ENCODE measurements at places on chromosomes 6 and 20.
A peak's percentile ranks its signal among the peaks of the same experiment; 100 is the strongest.

- no peak for DNase-seq
These were observed 109.9 kb downstream of the MAP3K4 start for GRCh38 chr6:161101517-161101916.

GRCh38 chr6:83221889-83222479, 28.8 kb downstream of the RWDD2A start:
- no peak for DNase-seq

DNA sequence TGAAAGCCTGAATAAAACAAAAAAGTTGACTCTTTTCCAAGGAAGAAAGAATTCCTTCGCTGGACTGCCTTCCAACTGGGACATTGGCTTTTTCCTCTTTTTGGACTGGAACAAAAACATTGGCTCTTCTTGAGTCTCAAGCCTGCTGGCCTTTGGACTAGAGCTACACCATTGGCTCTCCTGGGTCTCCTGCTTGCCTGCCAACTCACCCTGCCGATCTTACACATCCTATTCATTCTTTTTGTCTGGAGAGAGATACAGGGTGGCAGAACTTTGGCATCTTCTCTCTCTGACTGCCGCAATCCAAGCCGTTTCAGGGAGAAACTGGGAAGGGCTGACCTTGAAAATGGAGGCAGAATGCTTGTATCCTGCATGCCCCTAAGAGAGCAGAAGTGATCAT, 20.2 kb downstream of the DDO start:
- no peak for DNase-seq

DNA sequence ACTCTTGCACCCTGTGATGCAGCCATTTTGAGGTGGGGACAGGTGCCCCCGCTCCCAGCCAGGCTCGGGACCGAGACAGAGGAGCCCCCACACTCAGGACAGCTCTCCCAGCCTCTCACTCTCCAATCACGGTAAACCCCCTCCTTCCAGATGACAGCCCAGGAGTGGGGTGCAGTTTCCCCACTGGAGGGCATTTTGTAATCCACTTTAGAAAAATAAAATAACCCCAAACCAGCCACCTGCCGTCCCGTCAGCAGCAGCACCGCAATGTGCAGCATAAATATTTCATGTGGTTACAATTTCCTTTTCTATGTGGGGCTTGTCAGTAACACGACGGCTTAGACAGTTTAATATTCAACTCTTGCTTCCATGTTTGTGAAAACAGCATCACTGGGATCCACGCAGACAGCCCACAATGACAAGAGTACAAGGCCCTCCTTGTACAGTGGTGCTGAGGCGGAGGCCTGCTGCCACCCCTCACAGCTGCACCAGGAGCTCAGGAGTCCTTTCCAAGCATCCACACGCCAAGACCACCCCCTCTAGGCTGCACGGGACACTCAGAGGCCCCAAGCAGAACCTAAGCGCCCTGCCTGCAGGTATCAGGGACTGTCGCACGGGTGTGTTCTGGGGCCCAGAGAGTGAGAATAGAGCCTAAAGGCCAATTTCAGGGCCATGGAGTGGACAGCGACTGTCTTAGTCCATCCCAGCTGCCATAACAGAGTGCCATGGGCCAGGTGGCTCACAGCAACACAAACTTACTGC, 116.7 kb downstream of the JPH2 start:
- DNase-seq: peak; percentile 15

GRCh38 chr6:134097114-134097707, 44.8 kb upstream of the SLC2A12 start:
- peak; percentile 65 for DNase-seq

GRCh38 chr6:16681260-16681873, 79.9 kb downstream of the ATXN1 start:
- no peak for DNase-seq

DNA sequence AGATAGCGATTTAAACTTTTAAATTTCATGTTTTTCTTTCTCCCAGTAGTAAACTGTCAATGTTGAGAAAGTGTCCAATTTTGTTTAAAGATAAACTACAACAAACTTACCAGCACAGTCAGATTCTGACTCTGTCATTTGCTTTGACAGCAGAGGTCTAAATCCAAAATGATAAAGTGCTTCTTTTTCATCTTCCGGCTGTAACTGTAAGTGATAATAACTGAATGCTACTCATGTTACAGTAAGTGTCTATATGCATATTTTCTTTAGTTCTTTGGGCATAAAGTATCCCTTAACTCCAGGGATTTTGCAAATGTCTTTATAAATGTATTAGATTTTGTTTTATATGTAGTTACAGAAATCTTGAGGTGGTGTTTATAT, 610.4 kb downstream of the RFPL4B start:
- no peak for DNase-seq

DNA sequence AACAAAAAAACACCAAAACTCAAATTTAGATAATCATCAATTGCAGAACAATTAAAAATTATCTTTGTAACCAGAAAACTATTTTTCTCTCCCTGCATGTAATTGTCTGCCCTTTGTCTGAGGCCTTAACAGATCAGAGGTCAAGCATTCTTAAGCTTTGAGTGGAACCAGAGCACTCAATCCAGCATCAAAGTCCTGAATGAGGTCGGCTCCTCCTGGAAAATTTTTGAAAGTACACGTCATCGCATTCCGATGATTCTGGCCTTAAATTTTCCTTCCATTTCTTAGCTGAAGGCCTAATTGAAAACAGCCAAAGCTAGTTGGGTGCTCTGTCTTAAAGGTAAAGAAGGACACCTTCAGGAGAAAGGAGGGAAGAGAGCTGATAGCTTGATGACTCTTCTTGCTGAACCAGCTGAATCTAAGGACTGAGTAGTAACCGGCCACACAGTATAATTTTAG, 510.2 kb upstream of the SULF2 start:
- DNase-seq: no peak

- no peak for DNase-seq
These were observed 458.7 kb downstream of the BMP2 start for GRCh38 chr20:7226156-7226555.

- no peak for DNase-seq
These were observed 69.6 kb upstream of the HDGFL1 start for GRCh38 chr6:22499815-22500214.

DNA sequence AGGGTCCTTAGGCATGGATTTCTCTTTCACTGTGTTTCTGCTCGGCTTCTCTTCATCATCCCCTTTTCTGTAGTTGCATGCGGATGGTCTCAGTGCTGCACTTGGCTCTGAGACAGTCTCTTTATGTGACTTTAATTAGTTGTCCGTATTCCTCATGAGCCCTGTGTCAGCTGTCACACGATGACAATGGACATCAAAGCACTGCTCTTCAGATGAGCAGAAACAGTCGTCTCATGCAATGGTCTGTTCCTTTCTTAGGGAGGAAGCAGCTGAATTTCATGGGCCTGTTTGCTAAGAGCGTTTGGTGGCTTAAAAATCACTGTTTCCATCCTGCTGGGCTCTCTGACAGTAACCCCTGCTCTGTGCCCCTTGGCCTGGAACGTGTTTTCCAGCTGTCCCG, 64.9 kb downstream of the SYTL3 start:
- no peak for DNase-seq

DNA sequence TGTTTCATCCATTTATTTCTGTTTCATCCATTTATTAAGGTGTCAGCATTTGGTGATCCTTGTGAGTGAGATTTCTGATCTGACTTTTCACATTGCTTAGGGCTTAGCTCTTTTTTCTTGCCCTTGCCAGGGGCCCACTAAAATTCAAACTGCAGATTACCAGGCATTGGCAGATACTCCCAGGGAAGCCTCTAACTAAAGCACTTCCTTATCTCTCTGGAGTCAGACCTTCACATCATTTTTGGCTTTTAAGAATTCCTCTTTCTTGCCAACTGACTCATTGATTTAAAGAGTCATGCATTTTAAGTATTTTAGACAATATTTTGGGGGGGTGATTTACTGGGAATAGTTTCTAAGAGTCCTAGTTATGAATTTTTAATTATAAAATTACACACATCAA, 2.6 kb upstream of the WFDC8 start:
- DNase-seq: no peak

DNA sequence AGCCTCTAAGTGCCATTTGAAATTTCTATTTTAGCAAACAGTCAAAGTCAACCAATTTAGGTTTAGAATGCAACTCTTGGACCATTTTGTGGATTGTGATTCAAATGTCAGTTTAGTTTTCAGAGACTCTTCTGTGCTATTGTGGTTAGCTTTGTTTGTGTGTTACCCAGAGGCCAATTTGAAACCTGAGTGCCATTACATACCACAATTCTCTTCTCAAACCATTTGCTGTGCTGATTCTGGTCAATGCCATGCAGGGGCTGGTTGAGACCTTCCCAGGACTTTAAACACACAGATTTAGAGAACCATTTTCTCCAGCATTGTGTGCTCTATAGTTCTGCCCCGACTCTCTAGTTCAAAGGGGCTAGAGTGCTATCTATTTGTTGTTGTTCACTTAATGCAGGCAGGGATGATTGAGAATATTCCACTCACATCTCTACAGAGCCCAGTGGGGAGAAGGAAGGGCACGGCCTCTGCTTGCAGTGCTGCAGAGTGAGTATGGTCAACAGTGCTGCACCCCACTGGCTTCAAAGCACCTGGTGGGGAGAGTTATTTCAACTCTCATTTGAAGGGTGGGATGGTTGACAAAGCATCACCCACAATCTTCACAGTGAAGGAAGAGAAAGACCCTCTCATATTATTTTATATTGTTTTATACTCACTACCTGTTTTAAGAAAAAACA, 738.2 kb downstream of the COL12A1 start:
- DNase-seq: no peak

GRCh38 chr6:82555801-82556200, 192.2 kb downstream of the TPBG start:
- no peak for DNase-seq

- DNase-seq: no peak
These were observed 4.1 kb downstream of the DUSP15 start for GRCh38 chr20:31866221-31866620.

DNA sequence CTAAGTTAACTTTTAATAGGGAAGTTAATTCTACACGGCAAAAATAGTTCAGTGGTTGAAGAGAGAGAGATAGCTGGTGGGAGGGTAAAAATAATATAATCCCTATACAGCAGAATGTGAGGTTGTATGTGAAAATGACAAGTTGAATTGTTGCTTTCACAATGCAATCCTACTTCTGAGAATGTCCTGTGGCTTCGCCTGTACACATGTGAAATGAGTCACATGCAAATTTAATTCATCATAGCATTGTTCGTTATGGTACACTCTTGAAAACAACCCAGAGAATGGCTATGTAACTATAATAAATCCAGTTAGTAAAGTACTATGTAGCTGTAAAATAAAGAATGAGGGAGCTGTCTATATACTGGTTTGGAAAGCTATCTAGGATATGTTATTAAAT, 46.0 kb upstream of the HINT3 start:
- DNase-seq: no peak

GRCh38 chr6:117143647-117144046, 121.7 kb upstream of the VGLL2 start:
- no peak for DNase-seq

DNA sequence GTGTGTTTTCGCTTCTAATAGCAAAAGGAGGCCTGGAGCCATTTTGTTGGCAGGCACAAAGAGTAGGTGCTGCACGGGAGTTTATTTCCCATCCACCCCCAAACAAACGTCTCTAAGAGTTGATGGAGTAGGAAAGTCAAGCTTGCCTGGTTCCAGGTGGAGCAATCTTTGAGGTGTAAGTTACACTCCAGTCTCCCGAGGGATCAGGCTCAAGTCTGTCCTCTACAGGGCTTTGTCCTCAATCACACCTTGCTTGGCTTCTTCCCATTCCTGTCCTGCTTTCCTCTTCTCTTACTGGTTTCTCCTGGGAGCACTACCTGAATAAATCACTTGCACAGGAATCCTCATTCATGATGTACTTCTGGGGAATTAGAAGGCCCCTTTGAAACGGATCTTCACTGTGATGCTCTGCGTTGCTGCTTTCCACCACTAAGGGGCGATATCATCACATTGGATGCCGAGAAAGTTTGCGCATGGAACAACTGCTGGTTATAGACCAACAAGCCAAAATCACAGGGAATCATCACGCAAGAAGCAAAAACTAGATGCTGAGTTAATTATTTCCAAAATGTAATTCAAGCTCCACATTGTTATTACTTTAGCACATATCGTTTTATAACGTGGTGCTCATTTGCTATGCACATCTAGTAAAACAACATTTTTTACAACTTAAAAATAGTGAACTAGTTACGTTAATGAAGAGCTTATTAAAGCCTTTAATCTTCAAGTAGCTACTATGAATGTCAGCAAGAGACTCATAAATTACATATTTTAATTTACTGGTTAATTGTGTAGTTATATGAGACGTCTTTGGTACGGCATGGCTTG, 156.8 kb downstream of the DNAH8 start:
- DNase-seq: no peak

- DNase-seq: no peak
These were observed 12.8 kb upstream of the EDN1 start for GRCh38 chr6:12277386-12277785.

DNA sequence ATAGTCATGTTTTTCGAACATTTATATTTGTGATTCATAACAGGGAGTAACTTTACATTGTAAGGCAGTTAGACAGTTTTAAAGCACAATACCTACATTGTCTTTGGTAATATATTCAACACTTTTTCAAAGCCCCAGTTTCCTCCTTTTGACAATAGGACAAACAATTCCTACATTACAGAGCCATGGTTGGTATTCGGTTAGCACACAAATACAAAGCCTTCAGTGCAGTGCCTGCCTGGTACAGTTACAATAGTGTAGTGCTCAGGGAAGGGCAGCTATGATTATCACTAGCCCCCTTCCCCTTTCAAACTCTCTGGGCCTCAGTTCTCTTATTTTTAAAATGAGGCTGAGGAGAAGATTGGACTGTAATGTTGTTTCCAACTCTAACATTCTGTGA, 207.8 kb downstream of the TPBG start:
- no peak for DNase-seq
